ENCODE measurements at places on chromosomes 6 and 20.

- DNase-seq = no peak
Measured at GRCh38 chr6:33995309-33996119, 150.4 kb downstream of the GRM4 start.

- DNase-seq = no peak
Measured at GRCh38 chr20:8639112-8639778, 429.6 kb upstream of the PLCB4 start.

DNA sequence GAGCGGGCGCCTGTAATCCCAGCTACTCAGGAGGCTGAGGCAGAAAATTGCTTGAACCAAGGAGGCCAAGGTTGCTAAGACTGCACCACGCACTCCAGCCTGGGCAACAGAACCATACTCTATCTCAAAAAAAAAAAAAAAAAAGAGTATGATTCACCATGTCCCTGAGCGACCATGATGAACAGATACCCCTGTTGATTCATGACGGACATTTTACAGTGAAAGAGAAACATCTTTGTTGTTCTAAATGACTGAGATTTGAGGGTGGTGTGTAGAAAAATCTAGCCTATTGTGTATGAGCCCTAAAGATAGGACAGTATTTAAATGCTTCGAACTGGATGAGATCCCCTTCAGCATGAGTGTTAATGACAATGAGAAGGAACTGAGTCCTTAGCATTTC, 32.8 kb downstream of the RBM24 start:
- DNase-seq = no peak

- DNase-seq = no peak
Measured at GRCh38 chr20:23260181-23260840, 90.3 kb upstream of the NXT1 start.

DNA sequence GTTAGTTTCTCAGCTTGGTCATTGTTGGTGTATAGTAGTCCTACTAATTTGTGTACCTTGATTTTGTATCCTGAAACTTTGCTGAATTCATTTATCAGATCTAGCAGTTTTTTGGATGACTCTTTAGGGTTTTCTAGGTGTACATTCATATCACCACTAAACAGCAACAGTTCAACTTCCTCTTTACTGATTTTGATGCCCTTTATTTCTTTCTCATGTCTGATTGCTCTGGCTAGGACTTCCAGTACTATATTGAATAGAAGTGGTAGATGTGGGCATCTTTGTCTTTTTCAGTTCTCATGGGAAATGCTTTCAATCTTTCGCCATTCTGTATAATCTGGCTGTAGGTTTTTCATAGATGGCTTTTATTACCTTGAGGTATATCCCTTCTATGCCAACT, 61.3 kb upstream of the HEY2 start:
- no peak for DNase-seq

DNA sequence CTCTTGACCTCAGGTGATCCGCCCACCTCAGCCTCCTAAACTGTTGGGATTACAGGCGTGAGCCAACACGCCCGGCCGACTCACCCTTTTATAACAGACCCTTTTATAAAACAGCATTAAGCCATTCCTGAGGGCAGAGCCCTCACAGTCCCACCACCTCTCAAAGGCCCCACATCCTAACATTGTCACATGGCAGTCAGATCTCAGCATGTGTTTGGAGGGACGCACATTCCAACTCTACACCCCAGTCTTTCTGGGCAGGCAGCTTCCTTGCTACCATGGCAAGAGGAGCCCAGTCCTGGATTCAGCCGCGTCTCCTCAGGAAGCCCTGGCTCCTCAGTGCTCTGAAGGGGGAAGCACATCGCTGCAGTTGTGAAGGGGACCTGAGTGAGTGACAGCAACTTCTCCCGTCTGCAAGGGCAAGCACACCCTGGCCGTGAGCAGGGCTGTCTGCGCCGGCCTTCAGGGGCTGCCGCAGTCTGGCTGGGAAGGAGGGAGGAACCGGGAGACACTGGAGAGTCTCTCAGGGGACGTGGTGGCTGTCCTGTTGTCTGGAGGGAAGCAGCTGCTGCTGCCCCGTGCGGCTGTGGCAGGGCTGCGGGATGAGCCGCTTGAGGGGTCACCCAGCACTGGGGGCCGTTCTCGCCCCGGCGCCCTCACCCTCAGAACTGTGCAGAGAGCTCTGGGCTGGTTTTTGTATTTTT, 15.9 kb downstream of the OSBPL2 start:
- no peak for DNase-seq

DNA sequence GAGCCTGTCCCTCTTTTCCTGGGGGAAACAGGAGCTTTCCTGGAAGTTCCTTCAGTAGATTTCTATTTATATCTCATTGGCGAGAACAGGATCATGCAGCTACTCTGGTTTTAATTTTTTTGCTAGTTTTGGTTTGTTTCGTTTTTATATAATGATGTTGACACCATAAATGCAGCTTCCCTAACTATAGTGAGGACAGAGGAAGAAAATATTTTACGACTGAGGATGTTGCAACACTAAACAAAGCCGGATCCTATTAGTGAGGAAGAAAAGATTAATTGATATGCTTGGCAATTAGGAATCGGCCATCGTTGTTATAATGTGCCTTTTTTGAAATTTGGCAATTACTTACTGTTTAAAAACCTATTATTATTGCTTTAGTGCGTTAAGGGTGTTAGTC, 16.6 kb downstream of the KDM1B start:
- no peak for DNase-seq

- no peak for DNase-seq
Measured at GRCh38 chr20:41200446-41201202, 63.3 kb downstream of the PLCG1 start.

DNA sequence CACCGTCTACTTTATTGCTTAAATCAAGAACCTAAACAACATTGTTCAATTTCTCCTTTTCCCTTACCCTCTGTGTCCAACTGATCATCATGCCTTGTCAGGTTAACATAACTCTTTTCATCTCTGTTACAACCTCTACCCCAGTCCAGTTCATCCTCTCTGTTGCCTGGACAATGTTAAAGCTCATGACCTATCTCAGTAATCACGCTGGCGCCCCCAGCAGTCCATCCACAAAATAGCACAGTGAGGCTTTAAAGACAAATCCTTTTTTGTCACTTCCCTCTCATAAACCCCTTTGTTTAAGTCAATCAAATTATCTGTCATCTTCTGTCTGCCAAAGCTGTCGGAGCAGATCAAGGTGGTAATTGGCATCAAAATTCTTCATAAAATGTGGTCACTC, 140.1 kb downstream of the QKI start:
- DNase-seq = peak; percentile 52

DNA sequence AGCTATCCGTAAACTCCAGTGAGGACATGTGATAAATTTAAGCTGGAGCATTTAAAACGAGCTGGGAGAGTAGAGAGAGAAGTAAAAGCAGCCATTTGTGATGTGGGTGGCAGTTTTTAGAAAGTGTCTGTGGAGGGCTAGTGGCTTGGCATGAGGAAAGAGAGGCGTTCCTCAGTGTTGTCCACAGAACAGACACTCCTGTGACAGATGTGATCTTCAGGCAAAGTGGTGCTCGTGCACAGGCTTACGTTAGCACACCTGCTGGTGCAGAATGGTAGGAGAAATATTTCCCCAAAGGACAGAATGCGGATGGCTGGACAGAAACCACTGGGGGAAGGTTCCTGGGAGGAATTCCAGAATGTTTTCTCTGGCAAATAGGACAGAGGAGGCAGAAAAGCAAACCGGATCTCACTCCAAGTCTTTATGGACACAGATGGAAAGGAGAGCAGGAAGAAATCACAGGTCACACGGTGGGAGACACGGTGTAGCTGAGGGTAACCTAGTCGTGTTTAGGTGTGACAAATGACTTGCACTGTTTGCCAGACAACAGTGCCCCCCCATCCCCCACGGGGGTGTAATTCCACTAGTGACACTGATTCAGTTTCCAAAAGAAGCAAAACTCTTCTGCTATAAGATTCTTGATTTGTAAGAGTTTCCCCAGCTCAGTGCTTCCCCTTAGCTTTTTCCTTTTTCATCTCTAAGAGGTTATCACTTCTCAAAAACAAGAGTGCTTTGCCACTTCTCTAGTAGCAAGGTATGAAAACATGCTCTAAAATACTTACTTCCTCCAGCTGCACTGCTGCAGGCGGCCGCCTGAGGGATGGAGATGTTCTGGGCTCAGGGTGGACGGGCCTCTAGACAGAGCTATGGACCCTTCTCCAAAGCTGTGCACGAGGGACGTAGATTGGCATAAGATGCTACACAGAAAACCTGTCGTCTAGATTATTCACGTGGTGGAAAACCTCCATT, 293.2 kb downstream of the QKI start:
- DNase-seq = no peak

GRCh38 chr20:2139250-2139649, 37.6 kb downstream of the STK35 start:
- no peak for DNase-seq

GRCh38 chr6:125375821-125376220, 74.1 kb upstream of the HDDC2 start:
- DNase-seq = no peak

- DNase-seq = no peak
Measured at GRCh38 chr6:167409694-167410093, 84.8 kb downstream of the TTLL2 start.

DNA sequence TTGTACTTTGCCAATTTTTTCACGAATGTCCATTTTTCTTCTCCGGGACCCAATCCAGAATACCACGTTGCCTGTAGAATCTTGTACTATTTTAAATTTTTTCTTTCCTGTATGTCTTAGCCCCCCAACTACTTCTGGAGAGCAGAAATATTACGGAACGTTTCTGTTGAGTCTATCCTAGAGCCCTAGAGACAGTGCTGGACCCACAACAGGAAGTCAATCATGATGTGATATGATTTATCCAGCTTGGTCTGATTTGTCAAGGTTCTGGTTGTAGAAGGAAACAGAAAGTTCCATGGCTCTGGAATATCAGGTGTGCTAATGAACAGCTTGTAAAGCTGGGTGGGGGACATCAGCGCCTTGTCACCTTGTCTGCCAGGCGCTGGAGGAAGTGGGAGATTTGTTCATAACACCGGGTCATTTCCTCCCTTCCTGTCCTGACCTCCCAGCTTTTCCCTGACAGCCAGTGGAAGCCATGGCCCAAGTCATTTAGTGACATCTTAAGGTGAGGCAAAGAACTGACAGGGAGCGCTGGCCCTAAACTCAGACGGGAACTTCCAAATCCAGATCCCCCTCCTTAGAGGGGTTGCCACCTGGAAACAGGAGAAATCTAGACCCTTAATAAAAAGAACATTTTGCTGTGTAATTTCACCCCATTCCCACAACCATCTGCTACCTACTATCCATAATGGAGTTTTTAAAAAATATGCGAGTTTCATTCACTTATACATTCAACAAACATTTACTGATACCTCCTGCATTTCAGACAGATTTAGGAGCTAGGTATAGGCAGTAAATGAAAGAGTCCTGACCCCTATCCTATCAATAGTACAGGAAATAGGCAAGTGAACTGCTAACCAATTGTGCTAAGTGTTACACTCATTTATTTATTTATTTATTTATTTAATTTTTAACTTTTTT, 130.5 kb downstream of the ZFP64 start:
- DNase-seq = no peak

DNA sequence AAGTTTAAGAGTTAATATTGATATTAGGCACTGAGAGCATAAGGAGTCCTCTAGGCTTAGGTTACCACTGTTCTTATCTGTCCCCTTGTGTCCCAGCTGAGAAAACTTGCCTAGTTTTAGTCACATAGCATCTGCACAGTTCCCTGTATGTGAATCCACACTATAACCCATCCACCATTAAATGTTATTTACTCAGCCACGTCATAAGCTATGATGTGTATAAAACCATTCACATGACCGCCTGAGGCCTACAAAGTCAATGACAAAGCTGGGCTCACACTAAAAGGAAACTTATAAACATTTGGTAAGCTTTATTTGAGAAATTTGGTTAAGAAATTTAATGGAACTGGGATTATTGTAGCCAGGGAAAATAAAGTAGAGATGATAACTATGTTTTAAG, 59.2 kb upstream of the TFAP2D start:
- DNase-seq = no peak

- no peak for DNase-seq
Measured at GRCh38 chr20:3740615-3741301, 8.3 kb downstream of the HSPA12B start.

DNA sequence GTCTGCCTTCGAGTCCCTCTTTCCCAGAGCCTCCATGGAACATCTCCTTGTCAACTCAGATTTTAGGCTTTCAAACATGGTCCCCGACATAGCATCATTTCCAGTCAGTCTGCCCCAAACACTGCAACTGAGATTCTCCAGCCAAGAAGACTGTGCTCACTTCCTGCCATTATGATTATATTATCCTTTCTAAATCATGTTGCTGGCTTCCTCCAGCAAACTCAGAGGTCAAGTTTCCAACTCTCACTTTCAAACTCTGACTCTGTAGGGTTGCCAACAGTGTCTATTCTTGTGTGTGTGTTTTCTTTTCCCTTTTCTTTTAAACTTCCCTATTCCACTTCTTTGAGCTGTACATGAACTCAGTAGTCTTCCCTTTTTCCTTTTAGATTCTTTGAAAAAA, 61.2 kb upstream of the TRAF3IP2 start:
- no peak for DNase-seq

DNA sequence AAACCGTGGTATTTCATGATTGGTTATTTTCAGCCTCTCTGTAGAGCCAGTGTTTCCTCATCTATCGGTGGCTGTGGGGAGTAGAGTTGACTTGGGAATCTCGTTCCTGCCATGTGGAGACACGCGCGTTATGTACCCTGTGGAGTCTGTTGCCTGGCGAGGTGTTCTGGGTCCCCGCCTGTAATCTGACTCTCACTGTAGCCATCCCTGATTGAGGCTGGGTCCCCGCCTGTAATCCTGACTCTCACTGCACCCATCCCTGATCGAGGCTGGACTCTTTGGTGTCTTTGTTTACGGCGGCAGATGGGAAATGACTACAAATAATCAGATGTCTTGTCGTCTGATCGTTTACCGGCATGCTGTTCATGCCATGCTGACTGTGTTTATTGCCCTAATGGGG, 153.9 kb downstream of the DTNBP1 start:
- no peak for DNase-seq

GRCh38 chr6:111222341-111222740, 135.0 kb downstream of the SLC16A10 start:
- no peak for DNase-seq

DNA sequence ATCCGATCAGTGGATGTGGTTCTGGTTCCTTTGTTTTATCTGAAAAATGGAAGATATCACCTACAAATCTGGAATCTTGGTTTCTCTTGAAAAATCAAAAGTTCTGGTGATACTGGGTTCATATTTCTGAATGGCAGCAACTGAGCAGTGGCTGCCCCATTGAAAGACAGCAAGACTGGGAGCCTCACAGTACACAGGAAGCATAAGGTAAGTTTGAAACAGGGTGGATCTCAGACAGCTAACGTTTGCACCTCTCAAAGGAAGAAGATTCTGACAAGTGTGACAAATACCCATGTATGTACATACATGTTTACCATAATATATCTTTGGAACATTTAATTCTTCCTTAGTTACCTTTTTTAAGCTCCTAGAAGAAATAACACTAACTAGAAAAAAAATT, at the start of gene SAMD3:
TSS of gene SAMD3 (minus strand) at position 177 of the 400 bp plus-strand sequence. CDS start 7,678 bp downstream, outside the sequence.
- DNase-seq = no peak

DNA sequence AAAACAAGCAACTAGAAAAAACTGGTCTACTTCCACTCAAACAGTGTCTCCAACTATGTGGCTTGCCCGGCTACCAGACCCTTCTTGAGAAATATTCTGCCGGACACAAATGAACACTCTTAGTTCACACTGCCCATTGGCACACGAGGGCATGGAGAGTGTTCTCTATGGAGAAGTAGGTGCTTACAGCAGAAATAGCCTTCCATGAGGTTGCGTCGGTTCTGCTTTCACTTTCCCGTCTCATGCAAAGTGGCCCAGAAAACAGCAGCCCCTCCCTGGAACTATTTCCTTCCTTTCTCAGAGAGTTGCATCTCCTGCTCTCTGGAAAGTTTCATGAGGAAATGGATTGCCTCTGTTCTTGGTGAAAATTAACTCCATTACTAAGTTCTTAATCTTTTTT, 9.5 kb upstream of the HLA-DOA start:
- peak; percentile 61 for DNase-seq
